ENCODE measurements at places on chromosomes 5 and 9.
A peak's percentile ranks its signal among the peaks of the same experiment; 100 is the strongest.

DNA sequence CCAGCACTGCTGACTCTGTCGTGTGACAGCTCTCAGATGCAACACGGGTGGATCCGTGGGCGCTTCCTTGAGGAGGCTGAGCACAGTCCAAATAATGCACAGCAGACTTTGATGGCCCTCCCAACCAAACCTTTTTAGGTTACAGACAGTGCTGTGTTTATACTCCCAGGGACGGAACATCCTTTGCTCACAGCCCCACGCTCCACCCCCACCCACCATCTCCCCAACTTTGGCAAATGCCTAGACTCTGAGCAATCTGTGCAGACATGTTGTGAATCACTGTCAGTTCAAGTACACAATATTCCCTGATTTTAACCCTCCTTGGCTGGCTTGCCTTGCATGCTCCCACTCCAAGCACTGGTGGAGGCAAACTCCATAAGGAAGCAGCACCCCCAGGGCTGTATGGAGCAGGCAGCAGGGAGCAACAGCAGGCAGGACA, 324.6 kb downstream of the MLLT3 start:
- no peak for DNase-seq

DNA sequence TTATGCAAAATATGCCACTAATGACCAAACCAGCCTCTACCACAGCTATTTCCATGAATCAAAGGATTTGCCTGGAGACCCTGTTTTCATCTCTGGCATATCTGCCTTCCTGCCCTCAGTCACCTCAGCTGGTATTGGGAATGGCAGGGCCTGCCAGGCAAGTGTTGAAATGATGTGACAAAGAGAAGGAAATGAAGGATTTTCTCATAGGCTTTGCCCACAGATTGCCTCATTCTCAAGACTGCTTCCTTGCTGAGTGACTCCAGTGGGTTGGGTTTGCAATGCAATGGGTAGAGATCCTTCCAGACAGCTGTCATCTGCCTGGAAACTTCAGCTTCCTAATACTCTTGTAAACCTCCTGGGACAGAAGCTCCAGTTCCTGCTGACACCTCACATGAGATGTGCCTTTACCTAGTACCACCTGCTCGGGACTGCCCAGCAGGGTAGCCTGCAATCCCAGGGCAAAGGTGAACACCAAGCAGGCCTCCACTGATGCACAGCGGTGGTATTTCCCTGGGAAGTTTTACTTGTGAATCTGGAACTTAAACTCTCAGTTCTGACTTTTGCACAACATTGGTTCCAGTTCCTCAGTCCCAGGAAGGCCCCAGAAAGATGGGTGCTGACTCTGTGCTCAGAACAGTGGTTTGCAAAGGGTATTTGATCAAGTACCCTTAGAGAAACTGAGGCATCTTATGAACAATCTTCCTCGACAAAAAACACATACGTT, 64.8 kb upstream of the SLC1A1 start:
- DNase-seq = no peak

GRCh38 chr5:171386861-171387344, 746 bp upstream of the NPM1 start:
- DNase-seq = no peak

DNA sequence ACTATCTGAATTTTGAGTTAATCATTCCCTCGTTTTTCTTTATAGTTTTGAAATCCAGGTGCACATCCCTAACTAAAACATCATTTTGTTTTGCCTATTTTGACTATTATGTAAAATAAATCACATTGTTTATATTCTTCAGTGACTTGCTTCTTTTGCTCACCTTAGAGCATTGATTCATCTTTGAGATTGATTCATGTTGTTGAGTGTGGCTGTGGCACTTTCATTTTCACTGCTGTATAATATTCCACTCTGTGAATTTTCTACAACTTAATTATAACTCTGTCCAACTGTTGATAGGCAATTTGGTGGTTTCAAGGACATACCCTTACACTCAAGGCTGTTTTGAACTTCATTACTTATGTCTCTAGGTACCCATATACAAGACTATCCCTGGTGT, 12.5 kb downstream of the NKX2-5 start:
- no peak for DNase-seq

- DNase-seq = no peak
Measured at GRCh38 chr9:115627511-115627910, 509.6 kb upstream of the TNC start.

GRCh38 chr5:146365618-146366017, 27.0 kb downstream of the POU4F3 start:
- DNase-seq = no peak

GRCh38 chr5:171865471-171865870, 79.9 kb downstream of the SMIM23 start:
- no peak for DNase-seq

DNA sequence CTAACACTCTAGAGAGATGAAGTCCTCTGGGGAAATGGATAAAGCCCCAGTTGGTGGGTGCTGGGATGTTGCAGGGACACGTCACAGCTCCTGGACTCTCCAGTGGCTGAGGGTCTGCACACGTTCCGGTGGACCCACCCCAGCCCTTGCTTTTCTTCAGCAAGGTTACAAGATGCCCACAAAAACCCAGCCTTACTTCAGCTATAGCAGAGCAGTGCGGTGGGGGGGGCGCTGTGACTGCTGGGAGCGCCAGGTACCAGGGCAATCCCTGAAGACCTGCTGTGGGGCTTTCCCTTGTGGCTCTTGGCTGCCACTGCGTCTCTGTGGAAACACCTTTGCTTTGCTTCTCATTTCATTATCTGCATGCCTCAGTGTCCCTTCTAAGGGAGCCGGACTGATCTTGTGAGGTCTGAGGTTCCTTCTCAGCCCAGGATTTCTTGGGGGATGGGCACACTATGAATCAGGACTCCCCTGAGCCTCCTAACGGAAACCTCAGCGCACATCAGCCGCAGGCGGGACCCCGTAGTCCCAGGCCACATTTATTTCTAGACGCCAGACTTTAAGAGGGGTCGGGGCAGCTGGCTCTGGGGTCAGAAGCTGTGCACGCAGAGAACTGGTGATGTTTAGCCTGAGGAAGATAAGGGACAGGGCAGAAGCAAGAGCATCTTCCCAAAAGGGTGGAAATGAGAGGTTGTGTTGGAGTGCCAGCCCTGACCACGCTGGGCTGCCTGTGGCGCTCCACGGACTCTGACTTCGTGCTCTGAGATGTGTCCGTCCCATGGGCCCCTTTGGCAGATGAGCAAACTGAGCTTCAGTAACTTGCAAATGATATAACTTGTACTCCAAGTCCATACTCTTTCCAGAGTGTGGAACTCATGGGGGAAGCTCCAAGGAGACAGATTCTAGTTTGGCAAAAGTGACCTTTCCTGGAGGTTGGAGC, 106.8 kb downstream of the WNK2 start:
- DNase-seq = no peak

DNA sequence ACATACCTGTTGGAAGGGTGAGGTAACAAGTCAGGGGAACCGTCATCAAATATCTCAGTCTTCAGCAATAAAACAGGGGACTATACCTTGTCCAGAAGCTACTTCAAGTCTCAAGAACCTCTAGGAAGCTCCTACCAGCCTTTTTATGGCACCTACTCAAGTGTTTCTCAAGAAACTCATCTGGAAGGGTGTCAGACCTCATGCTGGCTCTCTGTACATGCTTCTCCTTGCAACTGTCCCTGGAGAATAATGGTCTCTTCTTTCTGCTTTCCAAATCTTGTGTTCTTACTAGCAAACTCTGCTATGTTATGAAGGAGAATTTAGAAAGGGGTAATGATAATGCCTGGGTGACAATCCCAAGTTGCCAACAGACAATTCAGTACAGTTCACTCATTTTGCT, 8.3 kb upstream of the PTAR1 start:
- DNase-seq = no peak

GRCh38 chr5:124772457-124773200, 26.2 kb upstream of the ZNF608 start:
- DNase-seq = no peak

DNA sequence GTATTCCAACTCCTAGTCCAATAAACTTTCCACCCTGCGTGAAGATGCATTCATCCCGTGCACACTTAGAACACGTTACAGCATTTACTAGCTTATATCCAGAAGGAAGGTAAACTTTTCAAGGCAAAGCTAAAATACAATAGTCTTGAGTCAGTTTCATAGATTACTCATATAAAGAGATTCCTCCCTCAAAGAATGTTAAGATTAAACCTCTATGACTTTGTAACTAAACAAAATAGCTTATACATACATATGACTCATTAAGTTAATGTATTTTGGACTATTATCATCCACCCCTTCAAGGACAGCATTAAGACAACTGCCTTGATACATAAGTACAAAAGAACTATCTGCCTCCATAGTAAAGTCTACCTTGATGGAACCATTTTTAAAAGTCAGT, 36.1 kb downstream of the TLE1 start:
- DNase-seq = no peak

DNA sequence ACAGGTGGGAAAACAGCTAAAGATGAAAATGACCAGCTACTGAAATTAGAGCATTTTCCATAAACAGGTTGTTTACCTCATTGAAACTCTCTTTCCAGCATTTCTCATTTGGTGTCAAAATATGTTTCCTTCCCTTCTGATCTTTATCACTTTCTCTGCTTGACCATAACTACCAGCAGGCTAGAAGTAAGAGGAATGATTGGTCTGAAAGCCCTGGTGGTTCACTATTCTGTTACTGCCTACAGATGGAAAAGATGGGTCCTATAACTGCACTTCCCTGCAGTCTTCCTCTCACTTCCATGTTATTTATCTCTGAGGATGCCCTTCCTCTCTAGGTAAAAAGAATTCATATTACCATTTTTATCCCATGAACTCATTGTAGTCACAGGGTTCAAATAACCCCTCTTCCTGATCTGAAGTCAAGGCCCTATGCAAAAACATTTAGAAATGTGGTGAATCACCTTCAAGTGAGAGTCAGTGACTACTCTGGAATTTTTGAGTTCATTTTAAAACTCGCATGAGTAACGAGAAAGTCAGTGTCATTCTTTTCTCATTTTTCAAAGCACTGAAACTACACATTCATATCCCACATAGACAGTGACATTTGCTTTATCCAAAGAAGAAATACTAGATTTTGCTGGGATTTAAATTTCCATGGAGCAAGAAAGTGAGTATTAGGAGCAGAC, 51.7 kb downstream of the ZNF474 start:
- no peak for DNase-seq

- DNase-seq = no peak
Measured at GRCh38 chr5:139131062-139131461, 67.1 kb downstream of the SIL1 start.

- no peak for DNase-seq
Measured at GRCh38 chr9:36194326-36195000, 3.7 kb downstream of the CLTA start.

DNA sequence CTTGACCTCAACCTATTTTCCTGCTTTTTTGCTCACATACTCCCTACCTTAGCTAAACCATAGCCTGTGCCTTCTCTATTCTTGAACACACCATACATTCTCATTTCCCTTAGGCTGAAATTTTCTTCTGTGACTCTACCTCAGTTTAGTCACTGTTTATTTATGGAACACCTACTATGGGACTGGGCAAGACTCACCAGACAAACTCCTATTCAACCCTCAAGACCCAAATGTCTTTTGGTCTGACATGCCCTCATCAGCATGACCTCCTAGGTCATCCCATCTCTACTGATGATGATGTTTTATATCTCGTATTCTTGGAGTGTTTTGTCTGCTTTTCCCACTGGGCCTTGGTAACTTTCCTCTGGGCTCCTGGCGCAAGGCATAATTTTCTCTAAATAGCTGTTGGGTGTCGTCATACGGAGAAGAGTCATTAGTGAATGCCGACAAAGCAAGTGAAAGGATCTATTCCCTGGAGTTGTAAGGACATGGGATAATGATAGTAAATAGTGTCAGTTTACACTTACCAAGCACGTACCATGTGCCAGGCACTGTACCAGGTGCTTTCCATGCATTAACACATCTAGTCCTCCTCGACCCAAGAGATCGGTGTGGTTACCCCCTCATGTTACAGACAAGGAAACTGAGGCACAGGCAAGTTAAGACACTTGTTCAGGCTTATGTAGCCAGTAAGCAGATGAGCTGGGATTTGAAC, 22.4 kb upstream of the PITX1 start:
- DNase-seq = no peak

GRCh38 chr5:76555114-76555513, 68.1 kb downstream of the F2RL2 start:
- DNase-seq = no peak

GRCh38 chr9:121992571-121993212, 100.4 kb downstream of the TTLL11 start:
- peak; percentile 78 for DNase-seq

DNA sequence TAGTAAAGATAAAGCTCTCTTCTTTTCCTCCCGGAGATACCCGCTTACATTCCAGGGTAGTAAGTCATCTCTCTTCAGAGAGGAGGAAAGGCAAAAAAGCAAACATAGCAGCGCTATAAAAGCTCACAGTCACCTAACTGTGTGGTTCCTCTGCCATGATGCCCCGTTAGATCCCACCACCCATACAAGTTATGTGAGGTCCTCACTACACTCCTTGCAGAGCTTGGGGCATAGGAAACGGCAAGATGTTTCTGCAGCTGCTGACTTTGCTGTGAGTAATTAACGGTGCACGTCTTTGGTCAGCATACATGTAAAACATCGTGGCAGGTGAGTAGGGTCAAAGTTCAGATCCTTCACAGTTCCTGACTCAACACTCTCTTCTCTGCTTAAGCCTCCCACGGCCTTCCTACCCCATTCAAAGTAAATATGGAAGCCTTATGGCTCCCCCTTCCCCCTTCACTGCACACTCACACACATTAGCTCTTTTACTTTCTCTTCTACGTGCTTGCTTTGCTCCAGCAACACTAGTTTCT, 218.9 kb downstream of the DIRAS2 start:
- no peak for DNase-seq

- no peak for DNase-seq
Measured at GRCh38 chr5:83011985-83012384, 65.2 kb downstream of the TMEM167A start.

DNA sequence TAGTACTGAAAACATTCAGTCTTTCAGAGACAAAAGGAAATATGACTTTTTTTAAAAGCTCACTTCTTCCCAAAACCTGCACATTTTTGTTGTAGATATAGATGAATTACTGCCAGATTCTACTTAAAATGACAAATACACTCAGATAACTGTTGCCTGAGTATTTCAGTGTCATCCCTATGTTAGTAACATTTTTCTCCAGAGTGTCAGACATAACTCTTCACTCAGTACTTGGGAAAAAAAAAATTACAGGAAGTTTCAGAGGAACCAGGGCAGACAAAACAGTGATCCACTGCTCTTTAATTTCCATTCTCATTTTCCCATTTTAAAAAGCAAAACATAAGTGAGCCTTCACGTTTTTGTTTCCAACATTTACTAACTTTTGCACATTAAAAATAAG, 79.3 kb upstream of the ITGA1 start:
- no peak for DNase-seq
